ENCODE measurements at places on chromosomes 2 and 18.

- DNase-seq, result no peak
Measured at GRCh38 chr2:239015901-239016675, 168.2 kb downstream of the TWIST2 start.

GRCh38 chr2:43170405-43171105 is 55.9 kb downstream of the ZFP36L2 start:
- no peak for DNase-seq

GRCh38 chr2:86436328-86436727 is 4.8 kb upstream of the KDM3A start:
- no peak for DNase-seq

GRCh38 chr2:73323551-73323950 is 30.2 kb upstream of the EGR4 start:
- no peak for DNase-seq

DNA sequence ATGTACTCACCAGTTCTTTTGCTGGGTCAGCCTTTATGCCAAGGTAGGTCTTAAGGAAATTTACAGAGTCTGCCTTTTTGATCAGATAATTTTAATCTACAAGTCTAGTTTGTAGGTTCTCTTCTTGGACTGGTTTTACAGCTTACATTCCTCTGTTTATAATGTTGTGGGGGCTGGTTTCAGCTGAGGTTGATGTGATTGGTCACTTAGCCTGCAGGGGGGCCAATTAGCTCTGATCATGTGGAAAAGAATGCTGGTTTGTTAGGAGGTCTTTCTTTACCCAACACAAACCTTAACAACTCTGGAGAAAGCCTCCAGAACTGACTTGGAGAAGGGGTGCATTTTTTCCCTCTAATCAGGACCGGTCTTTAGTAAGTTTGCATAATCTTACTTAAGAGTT is at the start of gene KCNJ13:
KCNJ13 (minus strand) TSS at position 131 of the 400 bp plus-strand sequence. CDS start 5,203 bp downstream, outside the sequence.
- no peak for DNase-seq

- no peak for DNase-seq
Measured at GRCh38 chr2:185980944-185981343, 242.3 kb downstream of the FSIP2 start.

DNA sequence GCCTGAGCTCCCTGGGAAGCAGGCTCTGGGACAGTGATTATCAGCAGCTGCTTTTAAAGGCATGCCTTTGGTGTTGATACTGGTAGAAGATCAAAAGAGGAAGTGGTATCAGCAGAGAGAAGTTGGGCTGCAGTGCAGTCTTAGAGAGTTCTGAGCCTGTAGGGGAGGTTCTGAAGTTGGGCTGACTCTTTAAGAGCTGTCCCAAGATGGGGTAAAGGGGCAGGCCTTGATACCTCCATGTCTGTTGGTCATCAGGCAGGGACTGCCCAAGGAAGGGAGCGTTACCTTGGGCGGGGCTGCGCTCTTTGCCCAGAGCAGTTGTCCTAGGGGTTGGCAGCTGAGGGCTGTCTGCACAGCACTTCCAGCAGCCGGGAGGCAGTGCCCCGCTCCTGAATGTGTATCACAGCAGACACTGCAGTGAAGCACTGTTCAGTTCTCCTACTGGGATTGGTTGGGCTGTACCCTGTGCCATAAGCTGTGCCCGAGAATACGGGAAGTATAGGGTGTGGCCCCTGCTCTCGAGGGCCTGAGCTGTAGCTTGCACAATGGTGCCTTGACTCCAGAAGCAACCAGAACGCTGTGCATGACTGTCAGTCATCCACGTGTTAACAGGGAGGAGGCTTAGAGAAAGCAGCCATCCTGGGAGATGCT is 177.0 kb downstream of the CTIF start:
- DNase-seq, result no peak

DNA sequence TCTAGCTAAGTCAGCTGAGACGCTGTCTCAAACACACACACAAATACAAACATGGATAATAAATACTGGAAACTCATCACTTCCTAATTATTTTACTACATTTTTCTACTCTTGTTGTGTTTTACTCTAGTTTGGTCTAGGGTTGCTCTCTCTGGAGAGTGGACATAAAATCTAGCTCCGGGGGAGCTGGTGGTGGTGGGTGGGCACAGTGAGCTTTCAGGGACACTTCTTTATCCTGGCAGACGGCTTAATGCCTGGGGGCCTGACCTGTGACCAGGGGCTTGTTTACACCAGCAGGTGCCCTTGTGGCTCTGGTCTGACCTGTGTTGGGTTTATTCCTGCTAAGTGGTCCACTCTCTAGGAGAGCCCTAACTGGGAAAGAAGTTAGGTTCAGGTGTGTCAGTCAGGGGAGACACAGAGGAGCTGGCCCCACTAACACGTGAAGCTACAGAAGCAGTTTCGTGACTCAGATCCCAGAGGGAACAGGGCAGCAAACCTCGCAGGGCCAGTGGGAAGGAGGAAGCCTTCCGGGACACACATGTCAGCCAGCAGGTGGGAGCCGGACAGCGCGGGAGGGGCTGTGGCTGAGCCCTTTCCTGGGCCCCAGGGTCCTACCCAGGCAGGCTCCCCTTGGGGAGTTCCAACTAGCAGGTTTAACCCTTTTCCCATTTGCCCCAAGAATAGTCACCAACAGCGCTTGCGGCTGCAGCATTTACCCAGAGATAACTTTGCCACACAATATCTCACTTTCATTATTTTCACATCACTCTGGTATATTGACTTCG is 22.5 kb upstream of the BOK start:
- DNase-seq, result no peak

- DNase-seq, result no peak
Measured at GRCh38 chr2:27390822-27391679, 10.5 kb upstream of the ZNF513 start.

GRCh38 chr2:118940486-118941120 is 1.4 kb upstream of the MARCO start:
- DNase-seq, result no peak

DNA sequence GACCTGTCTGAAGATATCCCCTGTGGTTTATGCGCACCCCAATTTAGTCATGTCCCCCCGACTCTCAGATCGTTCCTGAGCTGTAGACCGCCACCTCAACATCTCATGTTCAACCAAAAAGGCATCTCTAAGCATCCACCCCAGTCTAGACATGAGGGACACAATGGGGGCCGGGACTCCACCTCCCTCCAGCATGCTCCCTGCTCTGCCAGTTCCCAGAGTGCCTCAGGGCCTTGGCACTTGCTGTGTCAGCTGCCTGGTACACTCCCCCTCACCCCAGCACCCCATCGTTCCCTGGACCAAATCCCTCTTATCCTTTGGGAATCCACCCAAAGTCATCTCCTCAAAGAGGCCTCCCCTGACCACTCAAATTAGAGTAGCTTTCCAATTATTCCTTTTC is 22.2 kb downstream of the TNS1 start:
- DNase-seq, result no peak

- no peak for DNase-seq
Measured at GRCh38 chr2:211103989-211104388, 547.6 kb downstream of the CPS1 start.

Measured in activated CD8-positive, alpha-beta memory T cell treated with anti-CD3 and anti-CD28 coated beads for 48 hours (primary cell).